Stimulated activated naive CD8-positive, alpha-beta T cell treated with anti-CD3 and anti-CD28 coated beads, Interleukin-15, Interleukin-2, amounts not matched to agents 100 U/mL and 50 U/mL, for 24 hours (primary cell): ENCODE measurements at places on chromosomes 1 and 21.

- no peak for DNase-seq
Observed at GRCh38 chr1:95396557-95396956, 162.5 kb downstream of the RWDD3 start.

- peak; percentile 32 for DNase-seq
Observed at GRCh38 chr1:11052839-11053757, 6.1 kb upstream of the MASP2 start.

DNA sequence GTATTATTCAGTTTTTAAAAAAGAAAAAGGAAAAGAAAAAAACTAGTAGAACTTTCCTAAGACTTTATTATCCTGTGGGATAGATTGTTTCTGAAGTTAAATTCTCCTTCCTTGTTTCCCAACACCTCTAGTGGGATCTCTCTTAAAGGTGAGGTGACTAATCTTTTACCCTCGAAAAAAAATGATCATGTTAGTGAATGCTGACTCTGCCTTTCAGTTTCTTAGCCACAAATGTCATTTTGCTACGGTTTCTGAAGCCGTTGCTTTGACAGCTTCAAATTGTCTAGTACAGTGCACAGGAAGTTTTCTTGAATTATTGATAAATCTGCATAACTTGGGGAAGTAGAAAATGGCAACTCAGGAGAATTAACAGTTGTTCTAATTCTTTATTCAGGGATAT is 13.0 kb upstream of the NEK7 start:
- DNase-seq, result no peak

GRCh38 chr1:179447489-179447888 is 81.7 kb downstream of the AXDND1 start:
- DNase-seq, result no peak

DNA sequence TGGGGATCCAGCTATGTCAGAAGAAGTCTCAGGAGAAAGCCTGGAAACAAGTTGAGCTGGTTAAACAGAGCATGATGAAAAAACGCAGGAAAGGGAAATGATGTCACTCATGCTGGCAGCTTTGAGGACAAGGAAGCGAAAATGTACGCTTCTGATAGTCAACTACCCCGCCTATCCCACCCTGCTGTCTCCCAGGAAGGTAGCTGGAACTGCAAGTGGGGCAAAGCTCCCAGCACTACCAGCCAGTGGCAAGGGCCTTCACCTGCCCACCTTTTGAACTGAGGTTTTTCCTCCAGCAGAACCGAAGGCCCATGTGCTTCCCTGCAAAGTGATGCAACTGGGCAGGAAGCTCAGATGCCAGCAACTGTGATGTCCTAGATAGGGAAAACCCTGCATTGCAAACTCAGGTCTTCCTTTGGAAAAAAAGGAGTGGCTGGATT is 6.3 kb upstream of the IL20 start:
- DNase-seq, result no peak

DNA sequence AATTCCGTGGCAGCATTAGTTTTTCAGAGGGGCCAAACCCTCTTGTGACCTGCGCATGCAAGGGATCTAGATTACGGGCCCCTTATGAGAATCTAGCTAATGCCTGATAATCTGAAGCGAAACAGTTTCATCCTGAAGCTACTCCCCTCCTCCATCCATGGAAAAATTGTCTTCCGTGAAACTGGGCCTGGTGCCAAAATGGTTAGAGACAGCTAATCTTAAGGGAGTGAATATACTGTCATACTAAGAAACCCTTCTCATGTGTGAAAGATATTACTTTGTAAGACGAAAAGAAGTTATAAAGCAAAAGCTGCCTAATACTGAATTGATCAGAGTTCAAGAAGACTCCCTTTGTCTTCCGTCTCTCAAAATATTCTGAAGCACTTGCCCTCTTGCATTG is 166.3 kb downstream of the DUSP10 start:
- no peak for DNase-seq

- DNase-seq, result no peak
Observed at GRCh38 chr1:117985973-117986372, 56.4 kb downstream of the WDR3 start.

DNA sequence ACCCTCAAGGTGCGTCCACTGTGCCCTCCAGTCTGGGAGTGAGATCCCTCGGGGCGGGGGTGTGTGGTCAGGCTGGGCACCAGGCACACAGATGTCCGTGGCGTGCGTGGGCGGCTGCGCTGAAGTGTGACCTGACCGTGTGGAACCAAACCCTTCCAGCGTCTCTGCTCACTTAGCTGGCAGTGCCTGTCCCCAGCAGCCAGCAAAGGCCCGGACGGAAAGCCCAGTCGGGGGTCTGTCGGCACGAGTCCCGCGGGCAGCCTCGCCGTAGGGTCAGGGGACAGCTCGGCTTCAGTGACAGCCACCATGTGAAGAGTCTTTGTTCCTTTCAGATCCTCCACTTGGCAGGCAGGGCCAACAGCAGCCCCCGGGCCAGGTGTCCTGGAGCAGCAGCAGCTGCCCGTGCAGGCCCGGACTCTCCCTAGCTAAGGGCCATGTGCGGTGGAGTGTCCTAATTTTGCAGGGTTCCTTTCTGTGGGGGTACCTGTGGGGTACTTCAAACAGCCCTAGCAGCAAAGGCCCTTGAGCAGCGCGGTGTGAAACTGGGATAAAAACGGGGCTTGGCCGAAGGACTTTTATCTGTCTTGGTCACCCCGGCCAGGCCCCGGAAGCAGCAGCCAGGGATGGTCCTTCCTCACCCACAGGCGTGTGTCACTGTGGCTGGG is 11.6 kb downstream of the TTLL10 start:
- no peak for DNase-seq

DNA sequence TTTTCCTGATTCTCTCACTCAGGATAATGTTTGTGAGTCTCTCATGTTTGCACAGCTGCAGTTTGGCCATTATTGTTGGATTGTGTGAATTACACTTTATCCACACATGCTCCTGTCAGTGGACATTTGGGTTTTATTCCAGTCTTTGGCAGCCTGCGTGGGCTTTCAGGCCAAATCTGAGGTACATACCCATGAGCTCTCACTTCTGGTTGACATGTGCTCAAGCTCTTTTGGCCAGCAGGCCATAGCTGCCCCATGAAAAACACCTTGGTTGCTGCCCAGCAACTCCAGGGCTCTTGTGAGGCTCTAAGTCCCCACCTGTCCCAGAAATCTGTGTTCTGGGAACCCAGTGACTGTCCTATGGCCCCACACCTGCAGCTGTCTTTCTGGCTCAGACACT is 124.5 kb upstream of the GALNT2 start:
- no peak for DNase-seq

GRCh38 chr1:151686561-151686960 is 30.0 kb downstream of the CELF3 start:
- DNase-seq, result no peak
